ENCODE measurements at places on chromosomes 5 and 9.

GRCh38 chr5:62596691-62597090 lies 18.1 kb downstream of the LRRC70 start:
- no peak for DNase-seq

DNA sequence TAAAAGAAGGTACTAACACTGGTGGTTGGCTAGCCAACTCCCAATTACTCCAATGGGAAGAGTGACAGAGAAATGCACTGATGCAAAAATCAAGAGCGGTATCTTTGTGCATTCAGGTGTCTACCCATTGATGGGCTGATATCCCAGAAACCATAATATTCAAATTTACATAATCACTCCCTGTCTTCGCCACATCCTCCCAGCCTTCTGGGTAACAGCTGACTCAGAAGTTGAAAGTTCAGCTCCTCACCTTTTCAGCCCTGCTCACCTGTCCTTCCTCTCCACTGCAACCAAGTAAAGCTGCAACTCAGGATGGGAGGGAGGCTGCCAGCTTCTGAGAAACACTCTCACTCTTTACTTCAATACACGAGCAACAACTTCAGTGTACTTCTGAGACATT lies 6.9 kb downstream of the SUSD1 start:
- DNase-seq, result no peak

GRCh38 chr9:136728080-136728547 lies 14.6 kb downstream of the LCN10 start:
- peak; percentile 96 for DNase-seq

DNA sequence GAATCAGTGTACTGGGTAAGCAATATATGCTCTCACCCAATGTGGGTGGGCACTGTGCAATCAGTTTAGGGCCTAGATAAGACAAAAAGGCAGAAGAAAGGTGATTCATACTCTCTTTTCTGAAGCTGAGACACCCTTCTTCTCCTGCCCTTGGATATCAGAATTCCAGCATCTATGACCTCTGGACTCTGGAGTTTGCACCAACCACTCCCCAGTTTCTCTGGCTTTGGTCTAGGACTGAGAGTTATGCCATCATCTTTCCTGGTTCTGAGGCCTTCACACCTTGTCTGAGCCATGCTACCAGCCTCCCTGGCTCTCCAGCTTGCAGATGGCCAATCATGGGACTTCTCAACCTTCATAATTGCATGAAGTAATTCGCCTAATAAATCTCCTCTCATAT lies 724.6 kb upstream of the TYRP1 start:
- no peak for DNase-seq
